ENCODE measurements at places on chromosomes 12 and 14. TPM values are rescaled to one million over a fixed set of nuclear protein-coding genes. Genes with fewer than 3 reads are reported as not detected.
A peak's percentile ranks its signal among the peaks of the same experiment; 100 is the strongest.

Gene TGM1
- total RNA-seq: 5.9 TPM

Gene CNTN1
- total RNA-seq: not detected

Gene ALDH1L2
- 20.3 TPM for total RNA-seq

Gene GPR65
- total RNA-seq: not detected

Gene MYH6
- total RNA-seq: not detected

Gene BDKRB2
- total RNA-seq: 1.4 TPM

Gene NDUFA12
- 122 TPM for total RNA-seq

Gene TAS2R14
- 3.1 TPM for total RNA-seq

Gene IL23A
- not detected for total RNA-seq

Gene RND1
- 5.2 TPM for total RNA-seq

GRCh38 chr12:109020146-109020795 lies 597 bp downstream of the SVOP start:
- no peaks in the 10 kb centered on the region for H3K27me3 ChIP-seq
- H3K27ac ChIP-seq: no peak overlapping the region
- H3K4me3 ChIP-seq: no peak overlapping the region
- H3K36me3 ChIP-seq: no peaks in the 10 kb centered on the region

- no peak overlapping the region for H3K4me3 ChIP-seq
- H3K36me3 ChIP-seq: no peaks in the 10 kb centered on the region
- no peak for DNase-seq
- H3K27me3 ChIP-seq: no peaks in the 10 kb centered on the region
- H3K4me1 ChIP-seq: no peaks in the 10 kb centered on the region
- H3K27ac ChIP-seq: no peak overlapping the region
These were observed 12.2 kb downstream of the KLC1 start for GRCh38 chr14:103641161-103641560.

GRCh38 chr12:107355004-107355565 lies 261.7 kb upstream of the CRY1 start:
- no peaks in the 10 kb centered on the region for H3K36me3 ChIP-seq
- H3K4me3 ChIP-seq: no peak overlapping the region
- H3K27me3 ChIP-seq: no peaks in the 10 kb centered on the region
- DNase-seq: no peak
- no peak overlapping the region for H3K27ac ChIP-seq
- no peaks in the 10 kb centered on the region for H3K4me1 ChIP-seq

DNA sequence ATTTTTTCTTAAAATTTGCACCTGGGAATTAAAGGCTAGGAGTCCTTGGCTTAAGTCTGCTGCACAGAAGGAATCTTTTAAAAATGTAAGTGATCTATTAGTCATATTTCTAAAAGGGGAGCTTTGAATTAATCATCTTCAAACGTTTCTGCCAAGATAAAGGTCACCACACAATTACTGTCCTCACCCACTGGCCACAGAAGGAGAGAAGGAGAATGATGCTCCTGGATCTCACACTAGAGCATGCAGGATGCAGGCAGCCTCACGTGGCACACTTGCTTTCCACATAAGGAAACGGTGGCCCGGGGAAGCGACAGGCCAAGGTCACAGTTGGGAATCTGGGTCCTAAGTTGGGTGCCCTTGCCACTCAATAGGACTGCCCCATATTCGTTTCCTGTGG lies 16.9 kb downstream of the PLEKHG7 start:
- no peak overlapping the region for H3K4me3 ChIP-seq
- H3K27ac ChIP-seq: no peak overlapping the region
- H3K4me1 ChIP-seq: no peaks in the 10 kb centered on the region
- no peaks in the 10 kb centered on the region for H3K27me3 ChIP-seq
- H3K36me3 ChIP-seq: no peaks in the 10 kb centered on the region

DNA sequence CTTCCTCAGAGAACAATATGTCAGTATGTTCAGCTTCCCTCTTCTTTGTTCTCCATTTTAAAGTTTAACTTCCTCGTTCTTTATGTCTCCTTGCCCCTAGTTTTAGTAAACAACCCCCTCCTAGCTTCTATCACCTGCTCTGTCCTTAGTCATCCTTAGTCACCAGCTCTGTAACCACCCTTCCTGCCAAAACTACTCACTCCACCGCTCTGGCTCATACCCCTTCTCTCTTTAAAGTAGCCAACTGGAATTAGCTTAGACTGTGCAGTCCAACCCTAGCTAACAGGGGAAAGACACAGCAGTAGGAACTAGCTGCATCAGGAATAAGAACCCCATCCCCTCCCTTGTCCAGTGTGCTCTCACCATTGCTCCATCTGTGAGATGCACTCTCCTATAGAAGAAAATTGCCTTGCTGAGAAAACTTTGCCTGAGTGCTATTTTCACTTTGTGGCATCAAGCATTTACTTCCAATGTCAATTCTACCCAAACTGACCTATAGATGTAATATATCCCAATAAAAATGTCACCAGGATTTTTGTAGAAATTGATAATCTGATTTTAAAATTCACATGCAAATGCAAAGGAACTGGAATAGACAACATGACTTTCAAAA lies 603.2 kb downstream of the C12orf50 start:
- H3K27ac ChIP-seq: no peak overlapping the region
- no peak overlapping the region for H3K4me3 ChIP-seq
- no peaks in the 10 kb centered on the region for H3K27me3 ChIP-seq
- DNase-seq: no peak
- H3K36me3 ChIP-seq: no peaks in the 10 kb centered on the region

DNA sequence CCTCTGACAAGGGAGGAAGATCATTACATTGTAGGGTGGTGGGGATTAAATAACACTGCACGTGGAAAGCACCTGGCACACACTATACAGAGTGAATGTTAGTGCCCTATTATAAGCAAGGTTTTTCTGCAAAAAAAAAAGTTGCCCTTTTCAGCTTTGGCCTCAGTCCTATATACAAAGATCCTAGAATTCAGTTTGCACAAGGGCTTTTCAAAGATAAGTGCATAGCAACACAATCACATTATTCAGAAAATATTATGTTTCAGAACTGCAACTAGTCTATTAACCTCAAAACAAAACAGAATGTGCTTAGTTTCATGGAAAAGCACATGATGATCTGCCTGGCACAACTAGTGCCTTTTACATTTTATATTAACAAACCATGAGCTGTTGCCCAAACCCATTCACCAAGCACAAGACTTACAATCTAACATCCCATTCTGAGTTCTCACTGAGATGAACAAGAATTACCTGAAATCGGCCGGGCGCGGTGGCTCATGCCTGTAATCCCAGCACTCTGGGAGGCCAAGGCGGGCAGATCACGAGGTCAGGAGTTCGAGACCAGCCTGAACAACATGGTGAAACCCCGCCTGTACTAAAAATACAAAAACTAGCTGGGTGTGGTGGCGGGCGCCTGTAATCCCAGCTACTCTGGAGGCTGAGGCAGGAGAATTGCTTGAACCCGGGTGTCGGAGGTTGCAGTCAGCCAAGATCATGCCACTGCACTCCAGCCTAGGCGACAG lies 1.8 kb downstream of the TM7SF3 start:
- no peaks in the 10 kb centered on the region for H3K27me3 ChIP-seq
- H3K4me1 ChIP-seq: peaks cover 18% of the 10 kb centered on the region
- DNase-seq: no peak
- no peak overlapping the region for H3K4me3 ChIP-seq

- H3K27ac ChIP-seq: no peak overlapping the region
- no peak for DNase-seq
- no peaks in the 10 kb centered on the region for H3K4me1 ChIP-seq
- no peak overlapping the region for H3K4me3 ChIP-seq
These were observed 169.7 kb upstream of the G2E3 start for GRCh38 chr14:30389134-30389876.

GRCh38 chr12:95805864-95806671 lies 15.5 kb upstream of the NTN4 start:
- H3K27ac ChIP-seq: peak overlapping the region; percentile 36
- H3K36me3 ChIP-seq: no peaks in the 10 kb centered on the region
- H3K27me3 ChIP-seq: no peaks in the 10 kb centered on the region
- DNase-seq: no peak
- H3K4me3 ChIP-seq: no peak overlapping the region

DNA sequence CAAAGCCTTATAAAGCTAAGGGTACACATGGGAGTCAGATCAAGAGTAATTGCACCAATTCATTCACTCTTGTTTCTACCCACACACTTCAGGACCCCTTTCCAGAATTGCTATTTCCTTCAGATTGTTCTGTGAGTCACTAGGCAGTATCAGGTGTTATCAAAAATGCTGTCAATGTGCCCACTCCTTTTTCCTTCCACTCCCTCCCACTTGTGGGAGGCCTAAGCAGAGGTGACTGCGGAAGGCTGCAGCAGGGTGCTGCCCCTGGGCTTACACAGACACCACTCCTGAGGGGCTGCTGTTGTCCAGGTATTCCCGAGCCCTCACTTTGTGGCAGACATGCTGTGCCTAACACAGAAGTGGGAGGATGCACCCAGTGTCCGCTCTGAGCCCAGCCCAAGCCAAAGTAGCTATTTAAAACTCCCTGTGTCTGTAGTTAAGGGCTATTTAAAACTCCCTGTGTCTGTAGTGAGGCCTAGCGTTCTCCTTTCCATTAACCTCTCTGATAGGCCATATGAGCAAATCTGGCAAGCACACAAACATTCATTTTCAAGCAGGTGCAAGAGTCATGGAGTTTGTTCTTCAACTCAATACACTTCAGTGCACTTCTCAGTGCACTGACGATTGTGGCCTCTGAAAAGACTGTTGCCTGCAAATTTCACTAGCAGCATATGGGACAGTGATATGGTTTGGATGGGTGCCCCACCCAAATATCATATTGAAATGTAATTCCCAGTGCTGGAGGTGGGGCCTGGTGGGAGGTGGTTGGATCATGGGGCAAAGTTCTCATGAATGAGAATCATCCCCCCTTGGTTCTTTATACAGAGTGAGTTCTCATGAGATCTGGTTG lies 117.8 kb downstream of the PHLDA1 start:
- H3K4me3 ChIP-seq: no peak overlapping the region
- no peaks in the 10 kb centered on the region for H3K36me3 ChIP-seq
- H3K27me3 ChIP-seq: no peaks in the 10 kb centered on the region
- peaks cover 5% of the 10 kb centered on the region for H3K4me1 ChIP-seq
- H3K27ac ChIP-seq: no peak overlapping the region

DNA sequence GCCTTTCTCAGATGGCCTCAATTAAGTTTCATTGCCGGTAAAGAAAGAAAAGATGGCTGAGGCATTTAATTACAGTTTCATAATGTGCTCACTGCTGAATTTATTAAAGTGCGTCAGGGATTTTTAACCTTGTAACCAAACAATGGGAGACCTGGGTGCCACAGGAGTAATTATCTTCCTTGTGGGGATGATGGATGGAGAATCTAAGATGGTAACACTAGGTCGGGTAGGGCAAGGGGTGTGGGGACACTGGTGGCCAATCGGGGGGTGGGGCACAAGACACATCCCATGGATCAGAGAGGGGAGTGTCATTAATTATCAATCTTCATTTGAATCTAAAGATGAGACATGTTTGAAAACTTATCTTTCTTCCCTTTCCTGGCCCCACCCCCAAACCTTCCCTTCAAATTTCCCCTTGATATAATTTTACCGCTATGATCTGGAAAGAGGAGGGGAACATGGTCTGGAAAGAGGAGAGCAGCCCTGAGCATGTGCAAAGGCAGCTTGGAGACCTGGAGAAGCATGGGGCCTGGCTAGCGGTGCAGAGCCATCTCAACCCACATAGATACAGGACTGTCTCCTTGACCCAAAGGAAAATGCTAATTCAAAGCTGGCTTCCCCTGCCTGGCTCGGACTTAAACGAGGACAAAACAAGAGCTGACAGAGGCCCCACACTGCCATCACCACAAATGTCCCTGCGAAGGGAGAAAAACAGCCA lies 231.3 kb upstream of the NOS1 start:
- no peaks in the 10 kb centered on the region for H3K36me3 ChIP-seq
- no peak for DNase-seq
- peaks cover 5% of the 10 kb centered on the region for H3K4me1 ChIP-seq
- no peak overlapping the region for H3K27ac ChIP-seq
- no peaks in the 10 kb centered on the region for H3K27me3 ChIP-seq

GRCh38 chr12:89160716-89161123 lies 191.6 kb downstream of the DUSP6 start:
- H3K27ac ChIP-seq: no peak overlapping the region
- H3K36me3 ChIP-seq: no peaks in the 10 kb centered on the region
- DNase-seq: no peak
- peaks cover 9% of the 10 kb centered on the region for H3K4me1 ChIP-seq

DNA sequence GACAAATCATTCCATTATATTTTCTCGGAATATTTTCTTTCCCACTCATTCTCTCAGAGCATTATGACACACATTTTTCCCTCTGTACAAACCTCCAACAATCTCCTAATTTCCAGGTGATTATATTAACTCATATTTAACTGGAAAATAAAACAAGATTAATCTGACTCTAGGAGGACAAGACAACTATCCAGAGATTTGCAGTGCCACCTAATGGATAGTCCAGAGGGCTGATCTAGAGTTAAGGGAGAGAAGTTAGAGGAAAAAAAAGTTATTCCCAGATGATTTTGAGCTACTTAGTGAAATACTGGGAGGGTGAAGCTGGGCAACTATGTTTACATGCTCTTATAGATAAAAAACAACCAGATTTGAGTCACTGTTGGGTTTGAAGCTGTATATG lies 161.7 kb downstream of the ALX1 start:
- peak overlapping the region; percentile 39 for H3K27ac ChIP-seq
- no peak for DNase-seq
- H3K36me3 ChIP-seq: no peaks in the 10 kb centered on the region

DNA sequence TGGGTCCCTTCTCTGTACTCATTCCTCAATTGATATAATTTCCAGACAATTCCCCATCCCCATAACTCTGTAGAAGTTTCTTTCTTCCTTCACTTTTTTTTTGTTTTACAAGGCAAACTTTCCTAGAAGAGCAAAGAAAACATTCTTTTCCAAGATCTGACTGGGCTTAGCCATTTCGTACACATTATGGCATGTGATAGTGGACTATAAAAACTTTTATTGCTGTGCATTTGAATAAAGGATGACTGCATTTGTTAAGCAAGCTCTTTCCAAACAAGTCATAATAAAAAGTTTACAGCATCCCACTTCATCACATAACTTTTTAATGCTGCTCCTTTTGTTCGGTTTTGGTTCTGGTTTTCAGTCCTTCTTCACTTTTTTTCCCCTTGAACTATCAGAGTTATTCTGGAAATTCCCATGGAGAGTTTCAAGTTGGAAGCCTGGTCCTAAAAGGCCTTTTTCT lies 231.0 kb upstream of the HMGA2 start:
- H3K27me3 ChIP-seq: no peaks in the 10 kb centered on the region
- H3K4me1 ChIP-seq: no peaks in the 10 kb centered on the region
- H3K36me3 ChIP-seq: no peaks in the 10 kb centered on the region
- H3K4me3 ChIP-seq: no peak overlapping the region
- no peak for DNase-seq

Data from Caco-2 (cell line).